ENCODE measurements at places on chromosomes 3 and 15. TPM values are rescaled to one million over a fixed set of nuclear protein-coding genes. Genes with fewer than 3 reads are reported as not detected.

DNA sequence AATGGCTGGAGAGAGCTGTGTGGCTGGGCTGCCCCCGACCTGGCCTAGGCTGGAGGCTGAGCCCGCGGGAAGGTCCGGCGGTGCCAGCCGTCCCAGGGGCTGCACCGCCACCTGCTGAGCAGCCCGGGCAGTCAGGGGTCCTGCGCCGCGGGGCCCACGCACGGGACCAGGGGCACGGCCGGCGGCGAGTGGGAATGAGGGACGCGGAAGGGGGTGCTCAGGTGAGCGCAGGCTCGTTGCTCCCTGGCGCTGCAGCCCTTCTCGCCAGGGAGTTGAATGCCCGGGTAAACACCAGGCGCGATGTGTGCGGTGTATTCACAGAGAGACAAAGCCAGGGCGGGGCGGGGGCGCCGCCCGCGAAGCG lies 666 bp upstream of the SEMA3F start:
- no peak for DNase-seq

TBC1D5 gene
- total RNA-seq: 55.9 TPM

GRCh38 chr3:116770815-116771450 lies 61.4 kb downstream of the TUSC7 start:
- DNase-seq: peak; percentile 43

DNA sequence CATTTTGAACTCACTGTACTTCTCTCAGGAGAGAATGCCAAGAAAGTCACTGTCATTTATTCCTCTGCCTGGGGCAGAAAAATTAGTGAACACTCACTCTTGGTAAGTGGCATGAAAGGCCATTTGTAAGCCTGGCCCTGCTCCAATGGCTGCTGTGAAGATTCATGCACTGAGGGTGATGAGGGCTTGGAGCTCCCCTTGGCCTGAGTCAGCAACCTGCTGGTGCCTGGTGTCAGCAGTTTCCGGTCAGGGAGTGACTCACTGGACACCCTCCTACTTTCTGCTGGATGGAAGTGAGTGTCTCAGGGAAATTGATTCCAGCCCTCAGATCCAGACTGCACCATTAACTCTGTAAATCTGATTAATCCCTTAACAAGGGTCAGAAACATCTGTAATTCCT lies 37.6 kb downstream of the TRA2B start:
- DNase-seq: no peak

GRCh38 chr3:74443102-74443501 lies 171.4 kb downstream of the CNTN3 start:
- no peak for DNase-seq

TMEM108 gene
- not detected for total RNA-seq

TNNC1 gene
- total RNA-seq: 6.6 TPM

GRCh38 chr15:31212326-31213080 lies 111.0 kb upstream of the TRPM1 start:
- no peak for DNase-seq

DNA sequence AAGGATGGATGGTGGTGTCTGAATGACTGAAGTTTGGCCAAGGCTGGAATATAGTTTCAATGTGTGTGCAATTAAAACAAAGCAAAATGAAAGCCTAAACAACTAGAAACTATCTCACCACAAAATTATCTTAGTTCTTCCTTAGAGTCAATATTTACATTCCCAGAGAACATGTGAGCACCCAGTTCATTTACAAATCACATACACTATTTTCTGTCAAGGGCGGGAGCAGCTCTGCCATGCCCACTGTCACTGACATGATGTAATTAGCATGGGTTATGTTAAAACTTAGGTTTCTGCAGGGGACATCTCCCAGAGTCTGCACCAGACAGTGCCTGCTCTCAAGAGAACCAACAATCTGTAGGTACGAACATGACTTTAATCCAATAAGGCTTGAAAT lies 65.0 kb downstream of the PDZRN3 start:
- no peak for DNase-seq

SKOR1 gene
- 0.16 TPM for total RNA-seq

AZI2 gene
- total RNA-seq: 62.1 TPM

- no peak for DNase-seq
These were observed 985.7 kb downstream of the NSUN3 start for GRCh38 chr3:95048564-95048963.

GRCh38 chr15:82312586-82313349 lies 36.5 kb downstream of the GOLGA6L10 start:
- peak; percentile 28 for DNase-seq

DNA sequence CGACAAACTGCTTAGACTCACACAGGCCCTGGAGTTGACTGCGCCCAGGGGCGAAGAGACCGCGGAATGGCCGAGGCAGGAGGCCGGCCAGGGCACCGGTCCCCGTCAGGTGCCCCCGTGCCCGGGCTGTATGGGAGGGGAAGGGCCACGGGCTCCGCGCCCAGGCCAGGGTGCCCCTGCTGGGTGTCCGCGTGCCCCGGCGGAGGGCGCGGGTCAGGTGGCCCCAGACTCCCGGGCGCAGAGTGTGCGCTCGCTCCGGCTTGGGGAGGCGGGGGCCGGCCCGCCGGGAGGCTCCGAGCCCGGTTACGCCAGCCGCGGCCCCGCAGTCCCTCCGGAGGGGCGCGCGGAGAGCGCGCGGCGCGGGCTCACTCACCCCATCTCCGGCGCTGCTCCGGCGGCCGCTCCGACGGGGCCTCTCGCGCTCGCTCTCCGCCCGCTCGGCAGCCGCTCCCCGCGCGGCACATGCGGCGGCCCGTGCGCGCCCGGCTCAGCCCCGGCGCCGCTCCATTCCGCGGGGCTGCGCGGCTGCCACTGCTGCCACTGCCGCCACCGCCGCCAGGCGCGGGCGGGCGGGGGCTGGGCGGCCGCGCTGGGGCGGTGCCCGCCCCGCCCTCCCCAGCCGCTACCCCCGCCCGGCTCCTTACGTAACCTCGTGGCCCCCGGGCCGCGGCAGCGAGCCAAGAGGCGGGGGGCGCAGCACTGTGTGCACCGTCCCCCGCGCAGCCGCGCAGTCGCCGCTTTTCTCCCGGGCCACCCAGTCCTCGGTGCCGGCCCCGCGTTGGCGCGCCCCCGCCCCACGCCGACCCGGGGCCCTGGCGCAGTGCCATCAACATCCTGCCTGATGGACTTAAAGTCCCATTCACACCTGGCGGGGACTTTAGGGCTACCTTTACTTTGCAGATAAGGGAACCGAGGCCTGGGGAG lies at the start of gene HOMER2:
TSS of gene HOMER2 (minus strand) at position 563 of the 924 bp plus-strand sequence. CDS start at position 378, 185 bp downstream.
- DNase-seq: no peak

DNA sequence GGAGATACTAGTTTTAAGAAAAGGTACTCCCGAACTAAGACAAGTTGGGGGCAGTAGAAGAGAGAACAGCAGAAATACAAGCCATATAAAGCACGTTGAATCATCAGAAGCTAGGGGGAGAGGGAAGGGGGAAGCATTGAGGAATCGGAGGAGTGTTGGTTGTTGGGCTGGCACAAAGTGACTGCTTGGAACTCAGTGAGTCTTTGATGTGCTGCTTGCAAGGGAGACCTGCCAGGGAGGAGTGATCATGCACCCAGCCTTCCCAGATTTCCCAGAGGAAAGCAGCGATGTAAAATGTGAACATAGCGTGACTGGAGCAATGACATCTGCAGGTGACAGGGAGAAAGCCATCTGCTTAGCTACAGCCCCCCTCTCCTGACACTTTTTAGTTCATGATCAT lies 192.4 kb upstream of the IL12A start:
- DNase-seq: no peak

DNA sequence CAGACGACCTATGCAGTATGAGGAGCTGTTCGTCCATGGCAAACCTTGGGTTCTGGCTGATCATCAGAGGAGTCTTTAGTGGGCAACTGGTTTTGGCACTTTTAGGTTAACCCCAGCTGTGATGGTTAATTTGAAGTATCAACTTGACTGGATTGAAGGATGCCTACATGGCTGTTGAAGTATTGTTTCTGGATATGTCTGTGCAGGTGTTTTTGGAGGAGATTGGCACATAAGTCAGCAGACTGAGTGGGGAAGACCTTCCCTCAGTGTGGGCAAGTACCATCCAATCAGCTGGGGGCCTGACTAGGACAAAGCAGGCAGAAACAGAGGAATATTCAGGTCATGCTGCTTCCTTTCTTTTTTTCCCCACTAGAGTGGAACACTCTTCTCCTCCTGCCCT lies 284.1 kb downstream of the NFKBIZ start:
- DNase-seq: no peak

- DNase-seq: no peak
These were observed 11.6 kb upstream of the NR2C2 start for GRCh38 chr3:14935592-14936345.

- no peak for DNase-seq
These were observed 148.6 kb downstream of the SHQ1 start for GRCh38 chr3:72699631-72700030.

DNA sequence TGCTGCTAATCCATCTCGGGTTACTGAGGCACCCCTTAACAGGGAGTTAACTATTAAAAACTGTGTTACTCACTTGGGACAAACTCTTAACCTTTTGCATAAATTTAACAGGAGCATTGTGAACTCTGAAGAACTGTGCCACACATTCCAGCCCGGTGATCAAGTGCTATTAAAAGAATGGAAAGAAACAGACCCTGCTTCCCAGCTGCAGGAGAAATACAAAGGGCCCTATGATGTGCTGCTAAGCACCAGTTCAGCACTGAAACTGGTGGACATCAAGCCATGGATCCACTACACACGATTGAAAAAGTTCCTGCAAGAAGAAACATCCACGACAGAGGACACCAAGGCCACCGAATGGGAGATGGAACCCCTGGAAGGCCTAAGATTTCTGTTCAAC lies 114.7 kb upstream of the PLCL2 start:
- no peak for DNase-seq

GP5 gene
- total RNA-seq: 0.58 TPM

GOLGA8A gene
- total RNA-seq: 131 TPM

DNA sequence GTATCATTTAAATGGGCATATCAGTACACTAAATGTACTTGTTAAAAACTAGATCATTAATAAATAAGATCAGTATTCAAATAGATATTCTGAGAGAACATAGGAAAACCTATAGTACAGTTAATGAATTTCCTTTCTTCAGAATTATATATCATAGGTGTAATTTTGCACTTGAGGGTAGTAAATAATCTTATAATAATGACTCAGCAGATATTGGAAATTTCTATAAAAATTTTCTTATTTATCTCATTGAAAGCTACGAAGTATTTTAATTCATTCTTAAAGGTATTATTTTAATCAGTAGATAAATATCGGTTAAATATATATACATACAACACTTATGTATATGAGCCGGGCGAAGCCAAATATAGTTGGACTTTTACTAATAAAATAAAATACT lies 300.9 kb upstream of the SOX2 start:
- DNase-seq: no peak

DNA sequence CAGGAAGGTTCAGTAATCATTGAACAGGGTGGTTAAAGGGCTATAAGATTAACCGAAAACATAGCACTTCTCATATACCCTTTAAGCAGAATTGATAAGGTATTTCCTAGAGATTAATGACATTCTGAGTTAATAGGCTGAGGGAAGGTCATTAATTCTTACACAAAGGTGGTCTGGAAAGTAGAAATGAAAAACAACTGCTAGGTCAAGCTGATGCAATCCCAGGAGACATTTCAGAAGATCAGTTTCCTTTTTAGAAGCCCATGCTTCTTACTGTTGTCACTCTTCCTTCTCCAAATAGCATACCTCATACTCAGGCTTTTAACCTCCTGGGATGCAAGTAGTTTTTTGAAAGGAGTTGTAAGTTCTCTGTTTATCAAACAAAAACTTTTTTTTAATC lies 8.8 kb downstream of the FILIP1L start:
- DNase-seq: no peak

DNA sequence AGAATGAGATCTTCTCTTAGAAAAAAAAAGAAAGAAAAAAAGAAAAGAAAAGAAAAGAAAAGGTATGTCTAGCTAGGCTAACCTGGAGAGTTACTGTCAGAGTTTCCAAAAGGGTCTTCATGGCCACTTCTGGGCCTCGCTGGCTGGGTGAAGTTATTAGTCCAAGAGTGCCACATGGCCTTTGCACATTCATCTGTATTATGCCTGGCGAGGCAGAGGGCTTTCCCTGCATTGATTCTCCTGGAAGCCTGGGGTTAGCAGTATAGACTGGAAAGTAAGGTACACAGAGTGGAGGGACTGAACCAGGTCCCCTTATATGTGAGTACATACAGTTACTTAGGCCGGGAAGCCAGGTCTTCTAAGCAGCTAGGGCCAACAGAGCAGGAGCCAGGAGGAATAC lies 54.8 kb upstream of the CGNL1 start:
- DNase-seq: no peak

- peak; percentile 65 for DNase-seq
These were observed 30.4 kb upstream of the ALDH1A3 start for GRCh38 chr15:100849021-100849854.

DNA sequence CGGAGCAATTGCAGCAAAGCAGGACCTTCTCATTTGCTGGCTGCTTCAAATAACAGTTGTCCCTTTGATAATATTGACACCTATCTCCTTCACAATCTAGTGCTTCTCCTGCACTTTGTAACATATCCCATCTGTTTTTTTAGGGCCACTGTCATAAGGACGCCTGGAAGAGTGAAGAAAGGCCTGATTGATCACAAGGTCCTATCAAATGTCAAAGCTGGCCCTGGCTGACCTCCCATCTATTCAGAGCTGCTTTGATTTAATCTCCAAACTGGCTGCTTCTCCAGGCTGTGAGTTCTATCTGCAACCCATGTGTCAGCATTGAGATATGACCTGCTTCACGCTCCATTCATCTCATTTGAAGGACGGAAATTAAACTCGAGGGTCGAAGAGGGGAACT lies 601.2 kb upstream of the KCNMB2 start:
- DNase-seq: no peak

Measured in activated naive CD4-positive, alpha-beta T cell treated with anti-CD3 and anti-CD28 coated beads, Interleukin-2, amount 50 U/mL, for 72 hours (primary cell).